ENCODE measurements at places on chromosomes 1 and 21.

DNA sequence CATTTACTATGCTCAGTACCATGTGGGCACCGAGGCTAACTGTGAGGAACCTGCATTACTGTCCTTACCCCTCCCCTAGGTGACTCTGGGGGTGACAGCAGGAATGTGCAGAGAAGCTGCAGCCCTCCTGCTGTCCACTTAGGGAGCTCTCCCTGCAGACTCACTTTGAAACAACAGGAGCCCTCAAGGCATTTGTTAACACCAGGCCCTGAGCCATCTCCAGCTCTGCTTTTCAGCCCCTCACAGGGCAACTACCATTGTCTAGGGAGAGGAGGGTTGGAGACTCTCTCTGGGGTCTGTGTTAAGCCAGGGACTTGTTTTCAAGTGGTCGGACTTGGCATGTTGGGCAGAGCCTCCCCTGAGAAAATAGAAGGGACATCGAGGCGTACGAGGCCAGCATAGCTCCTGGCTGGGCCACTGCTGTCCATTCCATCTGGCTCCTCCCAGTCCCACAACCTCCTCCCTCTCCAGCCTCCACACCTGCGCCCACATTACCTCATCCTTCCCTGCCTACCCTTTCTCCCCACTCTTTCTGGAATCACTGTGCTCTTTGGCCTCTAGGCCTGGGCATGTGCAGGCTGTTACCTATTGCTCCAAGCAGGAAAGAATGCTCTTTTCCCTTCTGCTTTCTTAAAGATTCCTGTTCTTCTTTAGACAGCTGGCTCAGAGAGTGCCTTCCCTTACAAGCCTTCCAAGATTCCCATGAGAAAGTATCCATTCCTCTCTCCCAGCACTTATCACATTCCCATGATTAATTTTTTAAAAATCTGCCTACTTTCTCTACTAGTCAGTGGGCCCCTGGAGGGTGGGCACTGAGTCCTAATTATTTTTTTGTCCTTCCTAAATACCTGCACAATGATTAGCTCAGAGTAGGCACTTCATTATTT, 102.7 kb upstream of the GCLM start:
- DNase-seq = no peak

GRCh38 chr1:166900987-166901386, 24.9 kb upstream of the TADA1 start:
- no peak for DNase-seq

GRCh38 chr1:180997843-180998504, 24.7 kb downstream of the STX6 start:
- DNase-seq = no peak

DNA sequence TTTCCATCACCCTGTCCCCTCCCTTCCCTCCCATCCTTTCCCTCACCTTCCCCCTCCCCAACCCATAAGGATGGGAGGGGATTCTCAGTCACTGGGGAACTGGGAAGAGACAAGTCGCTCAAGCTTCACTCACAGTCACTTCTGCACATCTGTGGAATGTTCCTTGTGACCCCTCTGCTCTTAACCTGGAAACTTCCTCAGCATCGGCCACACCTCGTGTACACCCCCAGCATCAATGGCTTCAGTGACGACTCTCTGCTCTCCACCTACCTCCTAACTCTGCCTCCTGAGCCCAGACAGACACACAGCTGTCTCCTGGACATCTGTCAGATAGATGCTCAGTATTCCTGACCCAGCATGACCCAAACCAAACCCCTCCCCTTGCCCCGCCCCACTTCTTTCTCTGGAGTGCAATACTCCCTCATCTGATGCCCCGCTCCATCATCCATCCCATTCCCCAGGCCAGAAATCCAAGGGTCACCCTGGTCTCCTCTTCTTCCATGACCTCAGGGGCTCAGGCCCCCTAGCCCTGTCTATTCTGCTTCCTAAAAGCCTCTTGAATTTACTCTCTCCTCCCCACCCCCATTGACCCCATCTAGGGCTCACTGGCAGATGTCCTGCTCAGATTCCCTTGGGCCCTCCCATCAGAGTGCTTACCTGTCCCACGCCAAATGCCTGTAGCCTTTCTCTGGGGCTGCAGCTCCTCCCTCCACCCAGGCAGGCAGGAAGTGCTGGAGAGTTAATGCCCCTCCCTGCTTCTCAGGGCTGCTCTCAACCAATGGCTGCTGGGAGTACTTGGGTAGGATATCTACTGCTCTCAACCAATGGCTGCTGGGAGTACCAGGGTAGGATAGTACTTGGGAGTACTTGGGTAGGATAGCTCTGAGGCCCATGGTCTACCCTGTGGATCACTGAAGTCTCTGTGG, 83.1 kb upstream of the CSF3R start:
- no peak for DNase-seq

DNA sequence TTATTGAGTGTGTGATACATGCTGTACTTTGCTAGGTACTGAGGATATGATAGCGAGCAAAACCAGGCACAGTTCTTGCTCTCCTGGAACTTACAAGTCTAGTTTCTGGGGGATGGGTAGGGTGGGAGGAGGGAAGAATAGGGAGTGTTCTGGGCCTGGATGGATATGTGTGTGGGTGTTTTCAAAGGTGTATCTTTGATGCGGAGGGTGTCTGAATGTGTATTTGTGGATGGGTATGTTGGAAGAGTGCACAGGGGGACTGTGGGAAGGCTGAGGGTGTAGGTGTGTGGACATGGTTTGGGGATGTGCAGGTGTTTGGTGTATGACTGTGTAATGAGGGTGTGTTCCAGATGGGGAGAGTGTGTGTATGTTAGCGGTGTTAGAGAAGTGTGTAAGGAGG, 4.5 kb upstream of the DPH2 start:
- DNase-seq = no peak

DNA sequence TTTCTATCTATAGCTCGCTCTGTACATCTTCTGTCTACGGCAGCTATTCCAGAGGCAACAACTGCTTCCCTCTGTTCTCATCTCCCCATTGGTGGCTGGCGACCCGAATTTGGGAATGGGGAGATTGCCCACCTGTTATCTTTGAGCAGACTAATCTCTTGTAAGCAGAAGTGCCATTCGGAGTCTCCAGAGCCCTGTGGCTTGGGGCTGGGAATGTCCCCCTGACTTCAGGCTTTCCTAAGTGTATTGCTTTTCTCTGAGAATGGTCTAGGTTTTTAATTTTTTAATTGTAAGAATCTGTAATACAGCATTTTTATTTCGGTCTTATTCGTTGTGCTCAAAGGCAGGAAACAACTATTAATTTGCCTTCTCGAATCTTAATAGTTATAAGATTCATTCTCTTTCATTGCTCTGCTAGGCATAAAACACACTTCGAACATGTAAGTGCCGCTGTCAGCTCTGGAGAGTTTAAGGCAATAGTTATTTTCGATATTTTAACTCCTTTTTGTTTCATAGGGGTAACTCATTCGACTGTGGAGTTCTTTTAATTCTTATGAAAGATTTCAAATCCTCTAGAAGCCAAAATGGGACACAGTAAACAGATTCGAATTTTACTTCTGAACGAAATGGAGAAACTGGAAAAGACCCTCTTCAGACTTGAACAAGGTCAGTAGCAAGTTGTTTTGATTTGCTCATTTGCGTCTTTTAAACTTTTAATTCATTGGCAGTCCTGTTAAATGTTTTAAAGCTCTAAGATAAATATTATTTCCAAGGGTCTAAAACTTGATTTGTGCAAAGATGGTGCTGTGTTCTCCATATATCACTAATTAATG, 514 bp downstream of the AGL start:
- no peak for DNase-seq

DNA sequence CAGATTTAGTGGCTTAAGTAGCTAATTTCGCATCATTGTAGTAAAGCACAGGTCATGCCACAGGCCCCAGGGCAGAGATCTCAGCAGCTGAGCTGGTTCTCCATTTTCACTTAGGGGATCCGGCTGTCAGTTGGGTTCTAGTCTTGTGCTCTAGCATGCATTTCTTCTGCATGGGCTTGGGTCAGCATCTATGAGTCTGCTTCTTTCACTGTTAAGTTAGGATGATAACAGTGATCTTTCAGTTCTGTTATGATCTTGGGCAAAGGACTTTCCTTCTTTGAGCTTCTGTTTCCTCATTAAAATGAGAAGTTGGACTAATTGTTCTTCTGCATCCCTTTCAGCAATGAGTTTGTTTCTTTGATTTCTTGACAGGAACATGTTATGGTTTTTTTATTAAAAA, 123.6 kb upstream of the DNAH14 start:
- DNase-seq = no peak

DNA sequence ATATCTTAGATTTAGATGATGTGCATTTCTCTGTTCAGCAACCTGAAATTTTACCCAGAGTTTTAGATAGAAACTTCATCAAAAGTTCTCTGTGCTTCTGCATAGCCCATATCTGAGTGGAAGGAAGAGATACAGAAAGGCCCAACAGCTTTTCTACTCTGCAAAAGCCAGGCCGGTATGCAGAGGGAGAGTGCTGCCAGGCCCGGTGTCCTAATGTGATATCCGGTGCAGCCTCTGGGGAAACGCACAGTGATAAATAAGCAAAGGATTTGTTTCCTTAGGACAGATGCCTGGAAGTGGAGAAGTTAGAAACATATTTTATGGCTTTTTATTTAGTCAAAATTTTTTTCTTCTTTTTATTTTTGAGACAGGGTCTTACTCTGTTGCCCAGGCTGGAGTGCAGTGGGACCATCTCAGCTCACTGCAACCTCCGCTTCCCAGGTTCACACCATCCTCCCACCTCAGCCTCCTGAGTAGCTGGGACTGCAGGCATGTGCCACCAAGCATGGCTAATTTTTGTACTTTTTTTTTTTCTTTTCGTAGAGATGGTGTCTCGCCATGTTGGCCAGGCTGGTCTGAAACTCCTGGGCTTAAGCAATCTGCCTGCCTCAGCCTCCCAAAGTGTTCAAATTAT, 145.8 kb downstream of the PATJ start:
- DNase-seq = no peak

- no peak for DNase-seq
These were observed 6.2 kb downstream of the BARHL2 start for GRCh38 chr1:90710579-90711536.

- peak; percentile 61 for DNase-seq
These were observed 673 bp downstream of the CD46 start for GRCh38 chr1:207752456-207752998.

DNA sequence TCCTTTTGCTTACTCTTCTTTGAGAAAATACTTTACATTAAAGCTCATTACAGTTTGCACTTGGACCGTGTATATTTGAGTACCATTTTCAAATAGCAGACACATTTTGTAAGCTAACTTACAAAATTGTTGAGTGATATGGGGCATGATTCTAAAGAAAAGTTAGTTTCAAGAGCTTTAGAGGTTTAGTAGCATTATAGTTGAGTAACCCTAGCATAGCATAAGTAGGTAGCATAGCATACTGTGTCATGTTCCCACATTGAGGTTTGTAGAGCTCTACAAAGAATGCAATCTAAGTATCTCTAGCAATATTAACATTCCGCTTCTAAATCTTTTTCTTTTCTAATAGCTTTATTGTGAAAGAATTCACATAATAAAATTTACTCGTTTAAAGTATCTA, 92.0 kb downstream of the ITSN1 start:
- DNase-seq = no peak

DNA sequence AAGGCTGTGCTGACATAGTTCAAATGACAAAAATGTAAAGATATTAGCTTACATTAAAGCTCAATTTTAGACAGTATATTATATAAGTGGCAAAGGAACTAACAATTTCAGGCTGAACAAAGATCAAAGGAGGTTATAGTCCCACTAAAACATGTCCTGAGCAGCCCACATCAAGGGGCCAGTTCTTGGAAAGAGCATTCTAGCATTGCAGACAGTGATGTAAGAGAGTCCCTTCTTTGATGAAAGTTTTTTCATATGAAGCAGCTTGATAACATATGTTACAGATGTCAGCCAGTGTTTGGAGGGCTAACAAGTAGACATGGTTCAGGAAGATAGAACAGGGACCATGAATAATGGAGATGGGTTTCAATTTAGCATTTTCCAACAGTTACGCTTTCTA, 301.7 kb downstream of the NTNG1 start:
- DNase-seq = no peak
